ENCODE measurements at places on chromosomes 12 and 14. TPM values are rescaled to one million over a fixed set of nuclear protein-coding genes. Genes with fewer than 3 reads are reported as not detected.

- H3K4me1 ChIP-seq, result no peaks in the 10 kb centered on the region
- H3K27ac ChIP-seq, result no peak overlapping the region
- no peak overlapping the region for H3K4me3 ChIP-seq
- DNase-seq, result no peak
Measured at GRCh38 chr12:22130671-22131070, 84.7 kb downstream of the CMAS start.

DNA sequence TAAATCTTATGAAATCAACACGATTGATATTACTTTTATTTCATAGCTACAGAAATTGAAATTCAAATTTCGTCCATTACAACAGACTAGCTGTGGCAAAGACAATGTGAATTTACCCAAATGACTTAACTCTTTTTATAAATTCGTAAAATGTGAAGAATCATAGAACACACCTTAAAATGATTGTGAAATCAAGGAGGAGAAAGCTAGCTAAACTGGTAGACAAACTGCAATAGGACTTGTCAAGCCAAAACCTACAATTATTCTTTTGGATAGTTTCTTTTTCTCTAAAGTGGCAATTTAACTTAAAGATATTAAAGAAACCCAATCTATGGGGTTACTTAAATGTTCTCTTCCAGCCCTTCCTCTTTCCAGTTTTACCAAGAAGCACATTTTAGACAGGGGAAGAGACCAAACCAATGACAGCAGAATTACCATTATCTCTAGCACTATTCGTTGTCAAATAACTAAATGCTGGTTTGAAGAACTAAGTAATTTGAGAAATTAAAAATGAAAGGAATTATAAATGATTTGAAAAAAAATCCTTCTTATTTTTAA, 807 bp upstream of the SLC16A7 start:
- peaks cover 11% of the 10 kb centered on the region for H3K27me3 ChIP-seq
- no peak for DNase-seq
- H3K27ac ChIP-seq, result no peak overlapping the region

DNA sequence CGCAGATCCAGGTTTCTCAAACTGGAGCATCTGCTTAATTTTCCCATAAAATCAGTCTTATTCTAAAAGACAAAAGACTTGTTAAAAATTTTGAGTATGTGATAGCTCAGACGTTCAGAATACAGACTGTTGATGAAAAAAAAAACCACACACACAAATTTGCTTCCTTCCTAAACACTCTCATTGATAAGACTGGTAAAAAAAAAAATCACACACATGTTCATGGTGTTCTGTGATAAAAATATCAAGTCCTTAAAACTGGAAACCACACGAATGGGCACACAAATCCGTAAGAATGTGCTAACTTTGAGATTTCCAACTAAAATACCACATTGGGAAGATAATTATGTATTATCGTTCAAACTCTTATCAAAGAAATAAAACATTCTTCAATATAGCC, 6.7 kb upstream of the ARID4A start:
- H3K36me3 ChIP-seq, result peaks cover 36% of the 10 kb centered on the region
- H3K4me1 ChIP-seq, result peaks cover 8% of the 10 kb centered on the region
- DNase-seq, result no peak
- no peak overlapping the region for H3K4me3 ChIP-seq

GRCh38 chr14:22266142-22266442, 322.9 kb downstream of the DAD1 start:
- no peaks in the 10 kb centered on the region for H3K36me3 ChIP-seq
- H3K27ac ChIP-seq, result no peak overlapping the region
- peaks cover 33% of the 10 kb centered on the region for H3K4me1 ChIP-seq
- no peak overlapping the region for H3K4me3 ChIP-seq
- H3K27me3 ChIP-seq, result no peaks in the 10 kb centered on the region

GRCh38 chr12:127480775-127481314, 786.1 kb upstream of the TMEM132C start:
- H3K4me3 ChIP-seq, result no peak overlapping the region
- no peaks in the 10 kb centered on the region for H3K4me1 ChIP-seq
- no peak for DNase-seq
- no peaks in the 10 kb centered on the region for H3K36me3 ChIP-seq

FOXG1 gene
- 0.12 TPM for total RNA-seq

TAPBPL gene
- total RNA-seq, result 0.59 TPM

CLEC2B gene
- not detected for total RNA-seq

AKAP5 gene
- total RNA-seq, result 3.2 TPM

IAPP gene
- total RNA-seq, result not detected
